ENCODE measurements at places on chromosomes 4 and X.

DNA sequence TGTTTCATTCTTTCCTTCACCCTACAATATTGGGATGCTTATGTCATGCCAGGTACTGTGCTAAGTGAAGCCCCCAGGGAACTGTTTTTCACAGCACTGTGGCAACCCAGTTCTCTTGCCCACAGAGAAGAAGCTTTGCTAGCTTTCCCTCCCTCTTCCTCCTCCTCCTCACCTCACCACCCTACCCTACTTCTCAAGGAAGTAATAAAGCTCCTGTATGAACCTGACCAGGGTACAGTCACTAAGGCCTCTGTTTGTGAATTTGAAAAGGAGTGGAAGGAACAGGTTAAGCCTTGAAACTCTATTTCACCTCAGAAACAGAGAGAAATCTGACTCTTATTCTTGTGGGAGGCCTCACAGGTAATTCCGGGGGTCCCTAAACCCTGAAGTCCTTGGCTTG, 219.4 kb upstream of the RADX start:
- no peak for DNase-seq

GRCh38 chrX:10615931-10616774, 4.2 kb downstream of the MID1 start:
- no peak for DNase-seq

DNA sequence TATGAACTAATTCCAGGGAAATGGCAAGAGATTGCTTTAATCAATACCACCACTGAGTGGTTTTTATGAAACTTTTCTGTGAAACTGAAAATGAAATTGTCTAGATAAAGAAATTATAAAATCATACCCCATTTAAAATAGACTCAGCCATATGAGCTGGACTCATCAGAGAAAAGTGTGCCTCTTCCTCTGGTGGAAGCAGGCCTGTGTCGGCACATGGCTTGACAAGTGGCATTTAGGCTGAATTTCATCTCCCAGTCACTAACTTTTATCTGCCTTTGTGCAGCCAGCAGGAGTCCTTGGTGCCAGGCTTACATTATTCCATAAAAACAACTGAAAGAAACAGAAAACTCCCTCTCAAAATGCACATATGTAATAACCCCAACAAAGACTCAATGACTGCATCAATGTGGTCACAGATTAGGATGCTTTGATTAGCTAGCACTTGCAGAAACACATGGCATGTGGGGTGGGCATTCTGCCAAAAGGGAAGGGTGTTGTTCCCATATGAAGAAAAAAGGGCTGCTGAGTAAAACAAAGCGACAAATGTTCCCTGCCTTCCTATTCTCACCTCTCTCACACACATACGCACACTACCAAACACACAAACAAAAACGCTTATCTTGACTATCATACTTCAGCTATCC, 232.3 kb downstream of the PABPC4L start:
- DNase-seq, result no peak

GRCh38 chr4:144342949-144343760, 202.6 kb upstream of the GYPA start:
- no peak for DNase-seq

GRCh38 chr4:121096629-121097028, 24.3 kb upstream of the NDNF start:
- no peak for DNase-seq

GRCh38 chr4:113893546-113893945, 85.9 kb downstream of the ARSJ start:
- DNase-seq, result no peak

- no peak for DNase-seq
Measured at GRCh38 chrX:103440621-103441020, 64.3 kb downstream of the BEX3 start.

DNA sequence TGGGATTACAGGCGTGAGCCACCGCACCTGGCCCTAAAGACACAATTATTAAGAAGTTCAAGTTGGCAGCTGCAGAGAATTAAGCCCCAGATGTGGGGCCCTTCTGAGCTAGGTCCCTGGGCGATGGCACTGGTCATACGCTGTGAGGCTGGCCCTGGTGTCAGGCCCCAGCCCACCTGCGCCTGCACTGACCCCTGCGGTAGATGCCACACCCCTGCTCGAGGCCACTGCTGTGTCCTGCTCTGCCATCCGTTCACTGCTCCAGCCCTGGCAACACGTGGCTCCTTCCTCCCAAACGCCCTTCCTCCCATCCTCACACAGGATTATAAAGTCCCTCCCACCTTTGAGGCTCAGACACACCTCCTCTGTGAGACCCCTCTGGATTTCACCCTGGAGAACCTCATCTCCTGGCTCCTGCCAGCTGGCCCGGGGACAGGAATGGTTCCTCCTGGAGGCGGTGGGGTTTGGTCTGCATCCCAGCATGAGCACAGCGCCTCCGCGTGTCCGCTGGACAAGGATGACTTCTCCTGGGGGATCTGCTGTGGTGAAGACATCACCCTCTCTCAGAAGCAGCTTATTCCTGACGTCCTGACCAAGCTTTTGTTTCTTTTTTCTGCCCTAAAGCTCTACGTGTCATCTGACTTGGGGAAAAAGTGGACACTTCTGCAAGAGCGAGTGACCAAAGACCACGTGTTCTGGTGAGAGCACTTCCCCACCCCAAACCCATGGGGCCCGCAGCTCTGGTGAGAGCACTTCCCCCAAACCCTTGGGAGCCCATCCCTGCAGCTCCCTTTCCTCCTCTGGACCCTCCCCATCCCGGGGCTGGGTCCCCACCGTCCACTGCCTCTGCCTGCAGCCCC, 219.0 kb upstream of the PSAPL1 start:
- no peak for DNase-seq

DNA sequence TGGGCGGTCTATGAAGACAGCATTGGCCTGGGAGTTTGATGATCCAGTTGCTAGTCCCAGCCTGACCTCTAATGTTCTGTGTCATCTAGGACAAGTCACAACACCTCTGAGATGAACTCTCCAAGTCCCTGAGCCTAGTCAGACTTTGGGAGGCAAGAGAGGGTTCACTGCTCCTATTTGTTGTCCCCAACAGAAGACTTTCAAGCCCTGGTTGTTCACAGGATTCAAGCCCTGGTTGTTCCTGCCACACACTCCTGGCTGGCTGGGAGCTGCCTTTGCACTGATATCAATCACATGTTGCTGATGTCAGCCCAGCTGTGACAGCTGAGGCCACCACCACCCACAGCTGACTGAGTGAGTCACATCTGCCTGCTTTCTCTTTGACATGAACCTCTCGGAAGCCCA, 253.2 kb upstream of the RASGEF1B start:
- no peak for DNase-seq

DNA sequence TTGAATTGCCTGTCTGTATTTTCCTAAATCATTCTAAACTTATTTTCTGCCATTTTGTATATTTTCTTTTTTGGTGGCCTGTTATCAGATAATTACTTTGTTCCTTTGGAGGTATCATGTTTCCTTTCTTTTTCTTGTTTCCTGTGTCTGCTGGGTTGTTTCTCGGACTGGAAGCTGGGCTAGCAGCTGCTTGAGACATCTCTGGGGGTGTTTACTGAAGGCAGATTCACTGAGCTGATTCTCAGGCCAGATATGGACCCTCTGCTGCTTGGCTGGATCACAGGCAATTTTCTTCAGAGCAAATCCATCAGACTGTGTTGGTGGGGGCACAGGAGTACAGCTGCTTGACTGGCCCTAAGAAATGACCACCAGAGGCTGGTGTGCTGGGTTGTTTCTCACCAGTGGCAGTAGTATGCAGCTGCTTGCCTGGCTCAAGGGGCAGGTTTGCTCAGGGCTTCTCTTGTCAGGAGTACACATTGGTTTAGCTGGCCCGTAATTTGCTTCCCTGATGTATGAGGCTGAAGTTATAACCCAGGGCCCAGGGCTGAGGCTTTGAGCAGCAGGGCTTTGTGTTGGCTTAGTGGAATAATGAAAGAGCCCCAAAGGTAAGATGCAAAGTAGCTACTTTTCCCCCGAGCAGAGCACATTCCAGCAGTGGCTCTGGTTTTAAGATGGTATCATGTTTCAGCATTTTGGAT, 680.6 kb downstream of the TECRL start:
- DNase-seq, result no peak

DNA sequence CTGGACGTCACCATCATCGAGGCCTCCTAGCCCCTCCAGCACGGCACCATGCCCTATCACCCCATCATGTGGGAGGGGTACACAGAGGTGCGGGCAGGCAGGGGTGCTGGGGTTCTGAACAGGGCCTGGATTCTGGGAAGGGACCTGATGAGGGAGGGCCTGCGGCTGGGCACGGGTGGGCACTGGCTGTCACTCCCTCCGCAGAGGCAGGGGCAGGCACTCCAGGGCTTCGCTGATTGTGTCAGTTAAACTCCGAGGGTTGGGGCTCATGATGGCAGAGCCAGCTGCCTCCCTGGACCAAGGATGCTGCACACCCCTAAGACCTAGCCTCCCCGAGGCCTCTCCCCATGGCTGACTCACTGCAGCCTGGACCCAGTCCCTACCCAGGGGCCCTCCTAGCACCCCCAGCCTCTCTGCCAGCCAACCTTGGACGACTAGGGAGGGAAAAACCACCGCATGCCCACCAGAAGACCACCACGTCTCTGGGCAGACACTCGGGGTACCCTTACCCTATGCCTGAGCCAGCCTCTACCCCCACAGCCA, 45.9 kb downstream of the ZFYVE28 start:
- no peak for DNase-seq

DNA sequence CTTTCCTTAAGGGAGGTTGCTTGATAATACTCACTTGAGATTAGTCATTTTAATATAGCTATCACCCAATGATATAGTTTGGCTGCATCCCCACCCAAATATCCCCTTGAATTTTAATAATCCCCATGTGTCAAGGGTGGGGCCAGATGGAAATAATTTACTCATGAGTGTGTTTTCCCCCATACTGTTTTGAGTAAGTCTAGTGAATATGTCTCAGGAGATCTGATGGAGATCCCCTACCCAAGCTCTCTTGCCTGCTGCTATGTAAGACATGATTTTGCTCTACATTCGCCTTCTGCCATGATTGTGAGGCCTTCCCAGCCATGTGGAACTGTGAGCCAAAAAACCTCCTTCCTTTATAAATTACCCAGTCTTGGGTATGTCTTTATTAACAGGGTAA, 539.7 kb upstream of the GRID2 start:
- no peak for DNase-seq

DNA sequence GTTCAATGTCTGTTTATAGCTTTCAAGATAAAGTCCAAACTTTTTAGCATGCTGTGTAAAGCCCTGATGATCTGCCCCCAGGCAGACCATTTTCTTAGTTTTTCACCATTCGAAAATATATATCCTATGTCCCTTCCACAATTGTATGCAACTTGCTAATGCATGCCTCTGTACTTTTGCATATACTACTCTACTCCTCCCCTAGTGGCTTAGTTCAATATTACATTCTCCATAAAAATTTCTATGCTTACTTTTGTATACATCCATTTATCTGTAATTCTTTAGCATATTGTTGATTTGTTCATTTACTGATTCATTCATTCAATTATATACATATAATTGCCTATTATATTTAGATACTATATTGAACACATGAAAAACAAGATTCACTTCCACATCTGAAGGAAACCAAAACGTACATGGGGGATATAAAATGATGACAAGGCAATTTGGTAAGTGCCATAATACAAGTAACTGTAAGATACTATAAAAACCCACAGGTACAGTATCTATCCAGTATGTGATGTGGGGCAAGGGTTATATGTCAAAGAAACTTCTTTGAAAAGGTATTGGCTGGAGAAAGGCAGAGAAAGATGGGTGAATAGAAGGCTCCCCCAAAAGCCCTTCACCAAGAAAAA, 902.5 kb downstream of the FAM133A start:
- no peak for DNase-seq

DNA sequence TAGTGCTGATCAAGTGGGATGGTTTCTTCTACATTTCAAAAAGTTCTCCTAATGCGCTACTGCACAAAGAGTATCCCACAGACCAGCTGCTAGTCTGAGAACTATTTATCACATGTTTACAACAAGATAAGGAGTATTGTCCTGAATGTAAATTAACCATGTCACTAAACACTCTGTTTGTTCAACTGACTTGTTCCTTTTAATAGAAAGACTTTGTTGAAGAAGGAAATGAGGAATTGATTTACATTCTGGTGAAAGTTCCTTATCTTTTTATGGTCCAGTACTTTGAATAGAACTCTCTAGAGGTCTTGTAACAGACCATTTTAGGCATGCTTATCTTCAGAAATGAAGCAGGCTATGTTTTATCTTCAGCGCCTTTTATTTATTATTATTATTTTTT, 67.3 kb upstream of the IL13RA1 start:
- no peak for DNase-seq

DNA sequence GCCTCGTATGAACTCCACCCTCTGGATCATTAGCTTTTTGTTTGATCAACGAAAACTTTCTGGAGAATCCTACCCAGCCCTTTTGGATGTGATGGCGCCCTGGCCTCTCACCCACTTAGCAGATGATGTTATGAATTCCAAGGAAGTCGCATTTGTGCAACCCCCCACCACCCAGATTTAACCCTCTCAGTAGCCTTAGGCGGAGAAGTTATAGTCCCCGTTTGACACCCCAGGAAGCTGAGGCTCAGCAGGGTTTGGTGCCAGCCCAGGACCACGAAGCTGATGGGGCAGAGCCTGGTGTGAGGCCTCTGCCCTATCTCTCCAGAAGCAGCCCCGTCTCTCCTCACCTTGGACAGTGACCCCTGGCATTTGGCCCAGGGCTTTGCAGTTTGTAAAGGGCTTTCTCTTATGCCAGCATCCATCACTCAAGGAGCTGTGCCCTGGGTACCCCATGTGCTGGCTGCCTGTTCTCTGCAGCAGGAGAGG, 1.0 kb downstream of the WFS1 start:
- DNase-seq, result no peak

- no peak for DNase-seq
Measured at GRCh38 chr4:110480031-110480549, 4.1 kb downstream of the ENPEP start.

DNA sequence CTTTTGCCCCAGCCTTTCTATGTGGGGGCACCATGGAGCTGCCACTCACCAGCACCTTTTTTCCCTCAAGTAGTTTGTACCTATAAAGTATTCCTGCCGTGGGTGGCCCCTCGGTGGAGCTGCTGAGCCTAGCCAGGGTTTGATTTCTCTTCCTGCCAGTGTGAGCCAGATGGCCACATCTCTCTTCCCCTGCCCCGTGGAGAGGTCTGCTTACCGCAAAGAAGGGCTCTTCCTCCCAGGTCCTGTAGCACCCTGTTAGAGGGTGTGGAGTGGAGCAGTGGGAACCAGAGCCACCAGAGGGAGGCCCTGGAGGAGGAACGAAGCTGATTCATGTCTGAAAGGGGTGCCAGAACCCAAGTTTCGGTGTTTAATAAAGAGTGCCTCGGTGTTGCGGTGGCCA, 95.4 kb downstream of the PTTG2 start:
- no peak for DNase-seq

- DNase-seq, result no peak
Measured at GRCh38 chr4:108963910-108964309, 201.1 kb upstream of the ETNPPL start.

- no peak for DNase-seq
Measured at GRCh38 chr4:16090096-16090705, 6.4 kb upstream of the PROM1 start.
